ENCODE measurements at places on chromosomes 12 and 14.
A peak's percentile ranks its signal among the peaks of the same experiment; 100 is the strongest.

GRCh38 chr12:53844994-53845844 is 93.4 kb upstream of the HOXC13 start:
- no peak for DNase-seq

DNA sequence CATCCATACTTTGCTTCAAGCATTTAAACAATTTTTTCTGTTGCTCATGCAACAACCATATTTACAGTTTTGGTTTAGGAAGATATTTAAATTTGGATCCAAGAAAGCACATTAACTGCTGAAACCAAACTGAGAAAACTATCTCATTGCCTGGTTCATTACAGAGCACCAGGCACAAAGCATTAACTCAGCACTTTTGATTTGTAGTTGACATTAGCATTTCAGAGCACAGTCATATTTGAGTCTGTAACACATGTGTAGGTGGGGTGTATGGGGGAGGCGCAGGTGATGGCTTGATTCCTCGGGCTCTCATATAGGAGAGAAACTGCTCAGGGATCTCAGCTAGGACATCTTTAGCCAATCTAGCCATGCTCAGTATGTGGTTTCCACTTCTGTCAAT is 251.7 kb downstream of the CPNE8 start:
- no peak for DNase-seq

DNA sequence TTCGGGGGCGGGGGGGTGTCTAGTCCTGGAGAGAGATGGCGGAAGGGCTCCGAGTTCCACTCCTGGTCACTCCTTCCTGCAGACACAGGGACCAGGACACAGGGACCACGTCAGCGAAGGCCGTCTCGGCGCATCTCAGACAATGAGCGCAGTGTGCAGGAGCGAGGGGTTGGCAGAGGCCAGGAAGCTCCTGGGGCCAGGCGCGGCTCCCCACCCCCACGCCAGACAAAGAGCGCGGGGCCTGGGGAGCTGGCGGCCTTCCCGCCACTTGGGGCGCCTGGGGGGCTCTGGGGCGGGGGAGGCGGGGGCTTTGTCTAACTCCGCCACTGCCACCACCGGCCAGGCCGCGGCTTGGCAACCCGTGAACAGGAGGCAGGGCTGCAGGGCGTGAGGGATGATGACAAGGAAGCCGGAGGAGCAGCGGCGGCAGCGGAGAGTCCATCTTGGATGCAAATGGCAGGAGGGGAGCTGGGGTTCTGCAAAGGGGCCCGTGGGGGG is 2.2 kb downstream of the CDK2AP1 start:
- DNase-seq: no peak

- DNase-seq: no peak
Measured at GRCh38 chr12:123115409-123116121, 35.3 kb downstream of the PITPNM2 start.

- no peak for DNase-seq
Measured at GRCh38 chr12:87529413-87529812, 499.8 kb downstream of the C12orf50 start.

GRCh38 chr14:21960636-21961035 is 287.0 kb upstream of the OR4E1 start:
- DNase-seq: no peak

GRCh38 chr14:86513564-86513963 is 983.6 kb downstream of the FLRT2 start:
- DNase-seq: no peak

DNA sequence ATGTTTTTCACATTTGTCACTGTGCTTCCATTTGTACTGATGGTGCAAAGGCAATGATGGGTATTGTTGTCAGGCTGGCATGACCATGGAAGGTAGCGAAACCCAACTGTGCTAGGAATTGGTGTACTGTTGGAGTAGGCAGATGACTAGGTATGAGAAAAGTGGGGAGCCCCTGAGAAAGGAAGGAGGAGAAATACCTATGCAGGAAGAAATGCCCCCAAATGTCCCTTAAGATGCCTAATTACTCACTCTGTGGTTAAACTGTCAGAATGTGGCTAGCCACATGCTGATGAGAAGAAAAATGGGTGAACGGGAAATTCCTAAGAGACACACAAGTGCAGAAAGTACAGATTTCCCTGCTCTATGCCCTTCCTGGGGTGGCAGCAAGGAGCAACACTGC is 339.1 kb downstream of the TMEM132D start:
- no peak for DNase-seq

- no peak for DNase-seq
Measured at GRCh38 chr14:22268875-22269274, 320.1 kb downstream of the DAD1 start.

DNA sequence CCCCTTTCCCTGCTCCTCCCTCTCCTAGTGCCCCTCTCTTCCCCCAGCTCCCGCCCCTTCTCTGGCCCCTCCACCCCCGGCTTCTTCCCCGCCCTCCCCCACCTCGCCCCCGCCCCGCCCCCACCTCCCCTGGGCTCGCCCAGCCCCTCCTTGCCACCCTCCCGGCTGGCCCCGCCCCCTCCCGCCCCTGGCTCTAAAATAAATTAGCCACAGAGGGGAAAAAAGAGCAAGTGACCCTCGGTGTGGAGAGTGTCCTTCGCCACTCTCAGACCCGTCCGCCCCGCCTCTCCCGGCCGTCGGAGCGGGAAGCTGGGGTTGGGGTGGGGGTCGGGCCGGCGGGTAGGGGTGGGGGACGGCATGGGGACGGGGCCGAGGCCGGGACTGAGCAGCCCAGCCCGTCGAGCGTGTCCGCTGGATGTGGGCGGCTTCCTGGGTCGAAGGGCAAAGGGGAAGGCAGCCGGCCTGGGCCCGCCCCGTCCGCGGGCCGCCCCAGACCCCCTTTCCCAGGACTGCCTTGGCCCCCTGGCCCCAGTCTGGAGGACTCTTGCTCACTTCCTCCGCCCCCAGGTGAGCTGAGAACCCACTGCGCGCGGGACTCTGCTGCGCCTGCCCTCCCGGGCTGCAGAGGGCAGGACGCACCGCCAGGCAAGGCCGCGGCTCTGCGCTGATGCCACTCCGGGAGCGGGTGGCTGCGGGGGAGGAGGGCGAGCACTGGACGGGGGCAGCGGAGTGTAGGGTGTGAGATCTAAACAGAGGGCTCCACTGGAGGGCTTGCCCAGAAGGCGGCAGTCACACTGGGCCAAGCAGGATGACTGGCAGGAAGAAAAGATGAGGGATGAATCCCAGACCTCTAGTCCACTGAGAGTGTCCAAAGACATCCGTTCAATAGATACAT is 570 bp upstream of the FIGNL2 start:
- no peak for DNase-seq

GRCh38 chr14:23653051-23653450 is 16.9 kb downstream of the DHRS2 start:
- no peak for DNase-seq

DNA sequence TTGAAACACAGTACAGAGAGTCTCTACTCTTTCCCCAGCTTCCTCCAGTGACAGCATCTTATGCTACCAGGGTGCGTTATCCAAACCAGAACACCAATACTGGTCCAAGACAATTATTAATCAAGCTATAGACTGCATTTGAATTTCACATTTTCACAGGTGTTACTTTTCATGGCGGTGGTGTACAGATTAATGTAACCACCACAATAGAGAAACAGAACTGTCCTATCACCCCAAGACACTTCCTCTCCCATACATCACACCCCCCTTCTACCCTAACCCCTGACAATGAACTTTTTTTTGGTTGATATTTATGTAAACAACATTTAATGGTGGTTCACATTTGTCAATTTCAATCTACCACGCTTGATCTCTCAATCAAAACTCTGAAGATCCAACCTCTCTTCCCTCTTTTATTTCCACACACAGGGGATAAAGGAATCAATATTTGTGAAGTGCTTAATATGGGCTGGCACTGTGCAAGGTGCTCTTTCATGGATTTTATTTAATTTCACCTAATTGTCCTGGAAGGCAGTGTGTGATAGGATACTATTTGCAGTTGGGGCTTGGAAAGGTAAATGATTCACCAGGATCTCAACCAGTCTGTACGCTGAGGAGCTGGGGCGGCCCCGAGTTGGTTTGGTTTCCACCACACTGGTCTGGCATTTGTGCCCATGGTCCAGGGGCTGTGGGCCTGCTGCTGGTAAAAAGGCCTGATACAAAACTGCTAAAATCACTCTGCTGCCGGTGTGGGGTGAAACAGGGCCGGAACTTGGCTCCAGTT is 54.6 kb upstream of the DICER1 start:
- no peak for DNase-seq

DNA sequence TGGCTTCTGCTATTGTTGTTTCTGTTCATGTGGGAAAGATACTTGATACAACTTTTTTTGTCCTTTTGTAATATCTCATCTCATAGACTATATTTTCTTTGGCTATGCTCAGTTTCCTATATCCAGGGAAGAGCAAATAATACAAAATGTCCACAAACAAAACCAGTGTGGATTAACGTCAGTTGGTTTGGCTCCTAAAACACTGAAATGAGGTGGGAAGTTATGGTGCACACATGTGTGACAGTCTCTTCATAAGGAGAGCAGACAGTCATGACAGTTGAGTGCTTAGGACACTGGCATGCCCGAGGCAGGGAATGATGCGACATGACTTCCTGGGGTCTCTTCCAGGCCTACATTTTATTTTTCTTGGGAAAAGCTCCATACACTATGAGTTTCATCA is 27.5 kb downstream of the RHOJ start:
- no peak for DNase-seq

- no peak for DNase-seq
Measured at GRCh38 chr14:99325016-99325415, 53.0 kb upstream of the BCL11B start.

DNA sequence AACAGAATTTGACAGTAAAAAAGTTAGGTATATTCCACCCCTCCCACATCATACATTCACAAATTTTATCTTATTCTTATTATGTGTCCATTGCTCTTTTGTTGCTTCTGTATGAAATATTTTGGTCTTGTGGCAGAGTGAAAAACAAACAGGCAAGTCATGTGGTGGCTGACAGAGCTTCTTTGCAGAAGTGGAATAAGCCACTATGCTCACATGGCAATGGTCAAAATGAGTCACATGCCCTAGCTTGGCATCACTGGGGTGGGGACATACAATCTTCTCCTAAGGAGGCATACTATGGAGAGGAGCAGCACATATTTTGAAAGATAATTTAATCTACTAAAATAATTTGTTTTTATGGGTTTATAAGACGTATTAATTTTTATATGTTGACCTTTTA is 27.7 kb upstream of the CMA1 start:
- no peak for DNase-seq

DNA sequence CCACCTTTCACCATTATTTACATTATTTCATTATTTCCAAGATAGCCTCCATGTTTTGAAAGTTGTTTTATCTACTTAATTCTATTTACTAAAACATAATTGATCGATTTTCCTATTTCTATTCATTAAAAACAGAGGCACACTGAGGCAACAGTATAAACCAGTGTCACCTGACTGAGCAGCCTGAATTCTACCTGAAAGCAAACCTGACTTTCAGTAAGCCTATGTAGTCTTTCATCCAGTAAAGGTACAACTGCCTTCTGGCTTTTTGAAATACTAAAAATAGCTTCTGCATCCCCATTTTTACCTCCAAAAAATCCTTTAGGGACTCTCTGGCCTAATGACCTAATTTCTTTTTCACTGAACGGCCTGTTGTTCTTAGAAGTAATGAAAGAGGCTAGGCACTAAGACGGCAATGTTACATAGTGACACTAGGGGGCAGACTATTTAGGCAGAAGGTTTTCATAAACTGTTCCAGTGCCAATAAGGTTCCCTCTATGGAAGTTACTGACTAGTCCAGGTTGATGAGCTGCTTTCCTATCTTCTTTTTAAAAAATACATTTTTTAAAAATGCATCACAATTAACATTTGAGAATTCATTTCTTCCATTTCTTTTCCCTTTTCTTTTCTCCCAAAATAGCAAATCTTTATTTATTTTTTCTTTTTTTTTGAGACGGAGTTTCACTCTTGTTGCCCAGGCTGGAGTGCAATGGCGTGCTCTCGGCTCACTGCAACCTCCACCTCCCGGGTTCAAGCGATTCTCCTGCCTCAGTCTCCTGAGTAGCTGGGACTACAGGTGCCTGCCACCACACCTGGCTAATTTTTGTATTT is 17.5 kb downstream of the ANAPC5 start:
- DNase-seq: peak; percentile 47

DNA sequence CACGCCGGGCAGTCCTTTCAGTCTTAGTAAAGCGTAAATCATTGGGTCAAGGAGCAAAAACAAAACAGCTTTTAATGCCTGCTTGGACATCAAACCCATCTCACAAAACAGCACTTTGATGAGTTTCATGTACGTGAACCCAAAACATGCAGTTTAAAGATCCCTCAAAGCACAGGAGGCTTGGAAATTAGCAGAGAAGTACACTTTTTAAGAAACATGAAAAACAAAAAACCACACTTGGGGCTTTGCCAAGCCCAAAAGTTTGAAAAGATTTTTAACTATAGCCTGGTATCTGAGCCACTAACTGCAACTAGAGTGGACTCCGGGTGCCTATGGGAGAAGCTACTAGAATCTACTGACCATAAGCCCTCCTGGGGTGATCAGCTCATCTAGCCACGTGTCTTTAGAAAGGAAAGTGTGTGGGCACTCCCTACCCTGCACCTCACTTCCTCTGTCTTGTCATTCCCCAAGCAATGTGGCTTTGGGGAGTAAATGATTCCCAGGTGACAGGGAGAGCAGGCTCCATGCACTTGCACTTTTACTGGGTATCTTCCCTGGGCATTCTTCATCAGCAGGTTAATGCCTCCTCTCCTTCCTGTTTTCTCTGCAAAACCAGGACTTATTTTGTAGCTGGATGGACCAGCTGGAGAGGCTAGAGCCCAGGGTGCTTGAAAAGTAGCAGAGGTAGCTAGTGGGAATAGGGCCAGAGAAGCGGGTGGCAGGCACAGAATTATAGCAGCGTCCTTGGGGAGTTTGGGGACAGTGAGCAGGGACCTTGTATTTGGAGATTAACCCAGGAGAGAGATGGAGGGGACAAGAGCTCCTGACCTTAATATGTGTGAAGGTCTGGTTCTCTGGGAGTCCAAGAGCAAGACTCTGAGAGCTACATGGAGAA is 339.3 kb downstream of the BCL11B start:
- DNase-seq: no peak

DNA sequence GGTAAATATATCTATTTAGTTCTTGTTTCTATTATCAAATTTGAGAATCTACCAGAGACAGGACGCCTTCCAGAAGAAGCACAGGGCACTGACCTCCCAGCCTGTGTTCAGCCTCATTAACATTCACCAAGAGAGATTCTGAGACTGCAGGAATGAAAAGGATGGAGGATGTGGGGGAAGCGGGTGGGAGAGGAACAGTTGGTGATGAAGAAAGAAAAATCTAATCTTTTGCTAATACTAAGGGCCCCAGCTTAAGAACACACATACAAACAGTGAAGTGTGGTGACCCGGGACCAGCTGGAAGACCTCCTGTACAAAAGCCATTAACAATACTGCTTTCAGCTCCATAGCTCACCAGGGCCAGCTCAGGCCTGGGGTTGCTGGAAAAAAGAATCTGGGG is 160.5 kb downstream of the NUAK1 start:
- no peak for DNase-seq

DNA sequence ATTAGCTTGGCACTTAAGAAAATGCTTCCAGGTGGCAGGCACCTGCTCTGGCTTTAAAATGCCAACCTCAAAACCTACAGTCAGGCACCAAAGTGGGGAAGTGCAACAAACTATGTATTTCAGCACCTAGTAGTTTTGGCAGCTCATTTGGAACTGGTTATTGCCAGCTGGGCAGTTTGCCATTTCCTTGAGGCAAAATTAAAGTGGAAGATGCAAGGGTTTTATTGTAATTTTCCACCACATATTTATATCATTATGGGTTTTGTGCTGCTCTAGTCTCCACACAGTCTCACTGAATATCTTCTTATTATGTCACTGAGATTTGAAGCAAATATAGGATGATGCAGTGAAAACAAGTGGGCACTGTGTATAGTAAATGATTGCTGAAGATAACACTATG is 117.0 kb downstream of the PRKD1 start:
- DNase-seq: no peak
